ENCODE measurements at places on chromosomes 13 and 19. TPM values are rescaled to one million over a fixed set of nuclear protein-coding genes. Genes with fewer than 3 reads are reported as not detected.

The FUT3 gene
- not detected for total RNA-seq

The TPP2 gene
- total RNA-seq, result 55.6 TPM

The TNNI3 gene
- total RNA-seq, result not detected

The ADAMTSL5 gene
- 0.32 TPM for total RNA-seq

The CERS4 gene
- total RNA-seq, result 1.9 TPM

The CD209 gene
- total RNA-seq, result not detected

The RFPL4AL1 gene
- not detected for total RNA-seq

The RNF113B gene
- total RNA-seq, result not detected

The KLK2 gene
- total RNA-seq, result not detected

The RGCC gene
- total RNA-seq, result 34.8 TPM

The EFNB2 gene
- total RNA-seq, result 112 TPM

The ZNF888 gene
- 5.2 TPM for total RNA-seq

The OR7A5 gene
- not detected for total RNA-seq

The ZNF560 gene
- total RNA-seq, result not detected

The FBN3 gene
- total RNA-seq, result not detected

The ZNF584 gene
- 15.3 TPM for total RNA-seq

The FLT3 gene
- not detected for total RNA-seq

The ZNF555 gene
- total RNA-seq, result 6.8 TPM

The MEGF8 gene
- 16.3 TPM for total RNA-seq

The ARHGEF7 gene
- total RNA-seq, result 108 TPM

The FXYD3 gene
- total RNA-seq, result not detected

The ZNF730 gene
- 2.4 TPM for total RNA-seq

The KL gene
- total RNA-seq, result 0.15 TPM

The SLC8A2 gene
- not detected for total RNA-seq

The ZNF583 gene
- total RNA-seq, result 3.2 TPM

The PEAK3 gene
- not detected for total RNA-seq

The C19orf81 gene
- not detected for total RNA-seq

The IGFL3 gene
- total RNA-seq, result 0.32 TPM

The ENOX1 gene
- total RNA-seq, result 8.5 TPM

Data from epithelial cell of umbilical artery (primary cell).